ENCODE measurements at places on chromosomes 3 and 15.

- no peak for DNase-seq
These were observed 412.8 kb downstream of the DIPK2A start for GRCh38 chr3:144384241-144384979.

DNA sequence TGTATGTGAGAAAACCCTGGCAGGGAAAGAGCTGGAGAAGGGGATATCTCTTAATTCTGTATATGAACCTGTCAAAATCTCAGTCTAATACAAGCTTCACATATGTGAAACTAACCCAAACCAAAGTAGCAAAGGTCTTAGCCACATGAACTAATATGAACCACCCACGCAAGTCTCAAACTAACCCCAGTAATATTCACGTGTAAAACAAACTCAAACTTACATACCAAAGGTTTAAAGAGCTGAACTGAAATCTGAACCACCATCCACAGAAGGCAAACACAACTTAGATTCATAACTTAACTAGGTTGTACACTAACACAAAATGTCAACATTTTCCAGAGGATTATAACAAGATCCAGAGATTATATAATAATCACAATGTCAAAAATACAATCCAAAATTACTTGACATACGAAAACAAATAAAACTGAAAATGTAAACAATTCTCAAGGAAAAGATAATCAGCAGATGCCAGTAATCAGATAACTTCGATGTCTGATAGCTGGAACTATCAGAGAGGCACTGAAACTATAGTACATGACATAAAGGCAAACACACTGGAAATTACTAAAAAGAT is 64.1 kb downstream of the VPS13C start:
- no peak for DNase-seq

- peak; percentile 18 for DNase-seq
These were observed 25.8 kb downstream of the CHRM5 start for GRCh38 chr15:33994005-33994615.

GRCh38 chr15:37425541-37425940 is 325.2 kb upstream of the MEIS2 start:
- peak; percentile 1 for DNase-seq

- peak; percentile 45 for DNase-seq
These were observed 83.2 kb downstream of the RAB11A start for GRCh38 chr15:65952391-65953053.

DNA sequence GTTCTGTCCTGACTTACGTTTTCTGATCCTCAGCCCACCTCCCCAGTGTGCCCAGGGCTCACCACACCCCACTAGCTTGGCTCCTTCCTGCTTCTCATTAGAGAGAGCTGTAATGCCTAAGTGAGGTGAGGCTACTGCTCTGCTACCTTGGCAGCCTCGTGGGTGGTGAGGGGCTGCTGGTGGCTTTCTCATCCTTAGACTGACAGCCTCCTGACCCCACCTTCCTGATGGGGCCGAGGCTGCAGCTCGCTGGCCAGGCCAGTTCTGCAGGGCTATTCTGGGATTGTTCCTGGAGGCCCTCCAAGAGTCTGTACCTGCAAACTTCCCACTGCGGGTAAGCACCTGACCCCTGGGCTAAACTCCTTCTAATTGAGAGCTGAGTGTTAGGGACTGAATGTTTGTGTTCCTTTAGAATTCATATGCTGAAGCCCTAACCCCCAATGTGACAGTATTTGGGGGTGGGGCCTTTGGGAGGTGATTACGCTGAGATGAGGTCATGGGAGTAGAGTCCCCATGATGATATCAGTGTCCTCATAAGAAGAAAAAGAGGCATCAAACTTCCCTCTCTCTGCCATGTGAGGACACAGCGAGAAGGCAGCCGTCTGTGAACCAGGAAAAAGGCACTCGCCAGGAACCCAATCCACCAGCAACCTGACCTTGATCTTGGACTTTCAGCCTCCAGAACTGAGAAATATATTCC is 38.1 kb upstream of the IQSEC1 start:
- DNase-seq: no peak

- no peak for DNase-seq
These were observed 19.1 kb downstream of the TYRO3 start for GRCh38 chr15:41577863-41578735.

GRCh38 chr3:121895121-121895520 is 920 bp downstream of the SLC15A2 start:
- no peak for DNase-seq

DNA sequence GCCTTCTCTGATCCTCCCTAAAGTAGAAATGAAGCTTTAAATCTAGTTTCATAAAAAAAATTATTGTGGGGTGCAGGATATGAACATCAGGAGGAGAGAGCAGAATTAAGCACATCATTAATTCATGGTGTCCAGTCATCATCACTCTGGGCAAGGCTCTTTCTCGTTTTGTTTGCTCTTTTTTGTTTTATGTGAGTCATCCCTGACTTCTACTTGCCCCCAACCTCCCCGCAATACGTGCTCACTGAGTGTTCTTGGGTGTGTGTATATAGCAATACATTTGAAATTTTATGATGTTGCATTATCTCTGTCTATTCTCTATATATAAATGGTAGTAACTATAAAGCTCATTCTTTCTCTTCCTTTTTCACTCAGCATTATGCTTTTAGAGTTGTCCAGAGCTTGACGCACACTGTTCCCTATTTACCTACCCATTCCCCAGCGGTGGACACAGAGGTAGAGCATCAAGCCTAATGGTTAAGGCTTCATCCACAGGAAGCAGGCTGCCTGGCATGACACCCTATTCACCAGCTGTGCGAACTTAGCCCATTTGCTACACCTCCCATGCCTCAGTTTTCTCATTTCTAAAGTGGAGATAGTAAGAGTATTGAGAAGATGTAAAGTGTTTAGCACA is 72.3 kb downstream of the CD200R1L start:
- peak; percentile 72 for DNase-seq

DNA sequence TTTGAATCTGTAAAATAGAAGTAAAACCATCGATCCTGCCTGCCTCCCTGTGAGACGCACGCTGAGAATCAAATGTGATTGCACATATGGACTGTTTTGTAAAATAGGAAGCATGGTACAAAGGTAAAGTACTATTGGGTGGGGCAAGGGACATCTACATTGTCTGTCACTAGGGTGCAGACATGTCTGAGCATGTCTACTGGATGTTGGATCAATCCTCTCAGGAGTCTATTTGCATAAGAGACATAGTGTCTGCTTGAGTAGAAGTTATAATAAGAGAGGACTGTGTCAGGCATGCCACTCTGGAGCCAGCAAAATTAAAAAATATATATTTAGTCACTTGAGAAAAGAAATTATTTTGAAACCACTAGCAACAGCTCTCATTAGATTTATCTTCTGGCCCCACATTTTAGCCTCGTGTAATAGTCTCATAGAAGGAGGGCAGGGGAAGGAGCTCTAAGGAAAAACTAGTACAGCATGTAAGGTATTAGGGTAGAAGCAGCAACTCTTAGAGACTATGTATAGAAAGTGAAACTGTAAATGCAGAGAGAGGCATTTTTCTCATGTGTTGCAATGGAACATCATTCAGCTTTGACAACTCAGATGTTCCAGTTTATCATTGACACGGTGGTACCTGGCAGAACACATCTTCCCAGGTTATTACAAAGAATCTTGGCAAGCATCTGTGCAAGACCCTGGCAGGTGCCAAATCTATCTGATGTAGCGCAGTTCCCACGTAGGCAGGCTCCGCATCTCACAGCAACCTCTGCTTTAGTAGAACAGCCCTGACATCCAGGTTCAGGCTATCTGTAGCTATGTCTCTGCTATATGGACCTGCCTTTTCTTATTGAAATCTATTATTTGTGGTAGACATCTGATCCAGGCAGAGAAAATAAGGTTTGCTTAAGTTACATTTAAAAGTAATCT is 85.2 kb upstream of the CHL1 start:
- DNase-seq: no peak

DNA sequence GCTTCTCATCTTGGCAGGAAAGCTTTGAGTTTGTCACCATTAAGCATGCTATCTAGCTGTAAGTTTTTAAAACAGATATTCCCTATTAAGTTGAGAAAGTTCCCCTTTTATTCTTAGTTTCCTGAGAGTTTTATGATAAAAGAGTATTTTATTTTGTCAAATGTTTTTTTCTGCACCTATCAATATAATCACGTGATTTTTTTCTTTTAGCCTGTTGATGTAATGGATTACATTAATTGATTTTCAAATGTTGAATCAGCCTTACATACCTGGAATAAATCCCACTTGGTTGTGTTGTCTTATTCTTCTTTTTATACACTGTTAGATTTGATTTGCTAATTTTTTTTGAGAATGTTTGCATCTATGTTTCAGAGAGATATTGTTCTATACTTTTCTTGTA is 179.5 kb downstream of the ZNF621 start:
- no peak for DNase-seq

DNA sequence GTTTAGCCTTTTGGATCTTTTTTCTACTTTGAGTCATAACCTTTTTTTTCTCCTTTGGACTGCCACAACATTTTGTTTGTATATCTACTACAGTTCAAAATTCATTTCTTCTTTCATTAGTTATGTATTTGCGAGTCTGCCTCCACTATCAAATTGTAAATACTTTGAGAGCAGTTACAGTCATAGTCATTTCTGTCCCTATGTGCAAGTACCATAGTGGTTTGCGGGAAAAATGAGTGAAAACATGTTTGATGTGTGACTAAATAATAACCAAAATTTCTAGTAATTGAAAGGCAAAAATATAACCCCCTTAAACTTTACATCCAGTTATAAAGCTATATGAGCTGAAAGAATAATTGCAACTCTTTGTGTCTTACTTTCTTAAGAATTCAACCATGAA is 45.8 kb upstream of the CCDC50 start:
- DNase-seq: no peak

- DNase-seq: peak; percentile 86
These were observed 24.3 kb downstream of the PLEKHO2 start for GRCh38 chr15:64865998-64866520.

GRCh38 chr3:27078246-27078913 is 290.8 kb downstream of the NEK10 start:
- DNase-seq: no peak

GRCh38 chr15:51876169-51876568 is 46.7 kb downstream of the TMOD3 start:
- DNase-seq: no peak

Data from AG10803 (cell line).